ENCODE measurements at places on chromosomes 2 and 18.

DNA sequence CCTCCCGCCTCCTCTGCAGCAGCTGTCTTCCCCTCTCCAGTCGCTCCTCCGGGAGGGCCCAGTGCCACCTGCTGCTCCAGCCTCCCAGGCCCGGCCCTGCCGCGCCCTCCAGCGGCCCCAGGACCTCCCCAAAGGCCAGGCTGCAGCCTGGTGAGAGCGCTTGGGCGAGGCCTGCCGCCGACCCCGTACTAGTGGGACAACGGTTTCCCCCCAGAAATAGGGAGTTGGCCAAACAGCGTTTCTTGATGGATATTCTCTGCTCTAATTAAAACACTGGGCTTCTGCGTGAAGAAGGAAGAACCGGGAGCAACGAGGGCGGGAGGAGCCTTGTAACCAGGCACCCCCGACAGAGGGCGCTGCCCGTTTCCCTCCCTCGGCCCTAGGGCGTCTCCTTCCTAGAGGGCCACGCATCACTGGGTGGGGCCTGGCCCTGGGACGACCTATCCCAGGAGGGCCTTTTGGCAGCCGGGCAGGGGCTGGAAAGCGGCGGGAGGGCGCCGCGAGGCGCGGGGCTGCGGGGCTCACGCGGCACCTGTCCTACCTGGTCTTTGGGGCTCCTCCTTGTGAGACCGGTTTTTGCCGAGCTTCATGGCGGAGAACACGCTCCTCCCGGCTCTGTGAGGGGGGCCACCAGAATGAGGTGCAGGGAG is 25.4 kb upstream of the OTOF start:
- peak; percentile 85 for DNase-seq

GRCh38 chr2:238856713-238857567 is 9.1 kb downstream of the TWIST2 start:
- no peak for DNase-seq

DNA sequence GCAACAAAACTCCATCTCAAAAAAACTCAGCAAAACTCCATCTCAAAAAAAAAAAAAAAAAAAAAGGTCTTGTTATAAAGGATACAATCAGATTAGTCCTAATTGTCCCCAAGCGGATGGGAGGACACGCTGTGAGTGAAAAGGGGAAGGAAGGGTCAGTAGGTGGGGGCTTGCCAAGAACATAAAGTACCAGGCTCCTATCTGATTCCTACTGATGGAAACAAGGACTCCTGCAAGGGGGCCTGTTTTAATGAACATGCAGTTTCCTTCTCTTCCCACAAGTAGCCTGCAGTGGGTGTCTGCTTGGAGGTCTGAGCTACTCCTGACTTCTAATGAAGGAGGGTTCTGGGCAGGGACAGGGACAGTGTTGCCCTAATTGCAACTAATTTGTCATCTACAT is 7.9 kb downstream of the SCG2 start:
- DNase-seq, result no peak

DNA sequence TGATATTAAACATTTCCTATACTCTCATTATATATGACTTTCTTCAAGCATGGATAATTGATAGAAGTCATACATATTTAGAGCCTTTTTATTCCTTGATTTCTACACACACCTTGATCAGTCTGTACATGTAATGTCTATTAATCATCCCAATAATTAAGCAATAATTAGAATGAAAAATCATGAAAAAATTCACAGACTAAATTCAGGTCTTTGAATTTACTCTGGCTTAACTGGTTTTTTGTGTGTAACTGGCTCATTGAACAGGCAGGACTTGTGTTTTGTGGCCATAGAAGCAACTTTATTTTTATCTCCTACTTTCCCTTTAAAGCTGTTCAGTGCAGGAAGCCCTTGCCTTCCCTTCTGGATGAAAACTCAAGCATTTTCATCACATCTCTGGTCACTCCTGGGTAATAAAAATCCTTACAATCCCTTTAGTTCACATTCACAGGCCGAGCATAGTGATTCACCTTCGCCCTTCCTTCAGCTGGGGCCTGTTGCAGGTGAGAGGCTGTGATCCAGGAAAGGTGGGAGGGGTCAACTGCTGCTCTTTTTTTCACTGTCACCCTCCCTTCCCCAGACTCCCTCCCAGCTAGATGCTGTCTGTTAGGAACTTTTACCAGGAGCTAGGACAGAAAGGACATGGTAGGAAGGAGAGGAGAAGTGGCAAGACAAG is 58.0 kb upstream of the ITSN2 start:
- no peak for DNase-seq

DNA sequence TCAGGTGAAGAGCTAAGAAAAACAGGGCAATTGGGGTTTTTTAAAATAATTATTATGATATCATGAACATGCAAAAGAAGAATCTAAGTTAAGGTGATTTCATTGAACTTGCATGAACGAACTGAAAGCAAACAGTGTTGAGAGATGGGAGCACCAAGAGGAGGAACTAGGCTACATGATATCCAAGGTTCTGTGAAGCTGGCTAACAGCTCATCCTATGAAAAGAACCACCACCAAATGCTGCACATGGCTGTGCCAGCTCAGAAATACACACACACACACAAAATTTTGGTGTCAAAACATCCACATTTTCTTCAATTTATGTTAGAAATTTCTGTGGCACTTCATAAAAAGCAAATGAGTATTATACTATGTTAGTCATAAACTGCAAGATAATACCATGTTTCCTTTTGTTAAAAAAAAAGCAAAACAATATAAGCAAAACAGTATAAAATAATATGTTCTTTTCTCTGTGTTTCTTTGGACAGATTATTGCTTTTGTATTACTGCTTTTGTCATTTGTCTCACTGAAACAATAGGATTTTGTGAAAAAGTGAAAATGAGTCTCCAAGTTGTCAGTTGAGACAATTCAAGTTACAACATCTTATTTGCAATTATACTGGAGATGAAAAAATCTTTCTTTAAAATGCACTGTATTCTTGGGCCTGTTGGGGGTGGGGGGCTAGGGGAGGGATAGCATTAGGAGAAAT is 12.6 kb upstream of the TTC32 start:
- no peak for DNase-seq

DNA sequence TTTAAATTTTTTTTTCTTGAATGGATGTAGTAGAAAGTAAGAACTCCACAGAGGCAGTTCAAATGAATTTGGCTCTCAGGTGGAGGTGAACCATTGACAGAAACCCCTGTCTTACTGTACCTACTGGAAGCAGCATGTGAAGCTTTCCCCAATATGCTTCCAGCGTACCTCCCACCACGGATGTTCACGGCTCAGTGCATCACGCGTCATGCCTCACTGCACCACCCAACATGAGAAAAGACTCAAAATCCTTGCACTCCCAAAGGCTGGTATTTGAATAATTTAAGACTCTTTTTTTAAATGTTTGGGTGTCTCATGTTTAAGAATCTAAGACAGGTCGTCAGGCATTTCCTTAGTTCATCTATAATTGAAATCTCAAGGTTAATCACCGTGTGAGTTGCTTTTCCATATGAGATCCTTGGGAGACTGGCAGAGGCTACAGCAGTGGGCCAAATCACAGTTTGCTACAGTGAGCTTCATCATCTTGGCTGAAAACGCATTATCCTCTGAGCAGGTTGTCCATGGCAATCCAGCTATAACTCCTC is 846.4 kb downstream of the DCDC2C start:
- DNase-seq, result no peak

DNA sequence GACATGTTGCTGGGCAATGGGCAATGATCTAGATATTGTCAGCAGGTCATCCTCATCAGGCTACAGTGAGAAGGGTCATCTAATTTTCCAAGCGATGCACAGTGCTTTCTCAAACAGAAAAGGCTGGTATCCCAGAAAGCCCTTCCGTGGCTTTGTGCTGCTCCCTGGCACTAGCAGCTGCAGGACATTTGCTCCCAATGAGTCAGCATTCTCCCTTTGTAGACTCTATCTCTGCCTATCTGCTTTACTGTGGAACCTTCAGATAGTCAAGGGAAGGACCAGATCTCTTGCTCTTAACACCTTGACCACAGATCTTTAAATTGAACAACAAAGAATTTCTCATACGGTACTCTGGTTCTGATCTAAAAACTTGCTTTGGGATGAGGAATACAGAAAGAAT is 101.4 kb downstream of the CDH2 start:
- no peak for DNase-seq

- no peak for DNase-seq
These were observed 455 bp downstream of the PREPL start for GRCh38 chr2:44360749-44361329.

DNA sequence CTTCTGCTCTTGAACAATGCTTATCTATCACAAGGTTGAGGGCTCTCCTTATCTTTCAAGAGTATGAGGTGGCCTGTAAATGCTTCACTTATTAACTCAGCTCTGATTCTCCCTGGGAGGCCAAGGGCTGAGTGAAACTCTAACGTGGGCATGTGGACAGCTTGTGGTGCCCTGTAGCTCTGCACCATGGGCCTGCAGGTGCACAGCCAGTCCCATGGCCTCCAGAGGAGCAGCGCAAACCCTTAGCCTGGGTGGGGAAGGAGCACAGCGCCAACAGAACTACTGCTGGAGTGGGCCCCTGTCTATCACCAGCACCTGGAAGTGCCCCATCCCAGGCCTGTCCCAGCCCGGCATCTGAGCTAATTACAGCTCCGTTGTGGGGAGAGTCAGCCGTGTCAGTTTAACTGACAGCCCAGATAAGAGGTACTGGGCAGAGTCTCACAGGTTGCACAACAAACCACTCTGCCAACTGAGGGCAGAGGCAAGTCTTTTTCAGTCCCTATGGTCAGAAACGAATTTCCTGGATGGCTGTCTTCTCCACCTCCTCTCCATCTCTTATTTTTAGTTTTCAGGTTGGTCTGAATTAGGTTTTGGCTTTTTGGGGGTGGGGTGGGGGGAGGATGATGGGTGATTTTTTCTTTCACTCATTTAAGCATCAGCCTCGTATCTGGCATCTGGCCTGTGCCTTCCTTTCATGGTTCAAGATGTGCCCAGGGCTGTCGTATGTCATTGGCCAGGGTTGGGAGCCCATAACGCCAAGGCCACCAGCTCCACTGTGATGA is 219.5 kb downstream of the BCL2 start:
- no peak for DNase-seq

All from NCI-H774 (cell line).